ENCODE measurements at places on chromosomes 1 and 21.

GRCh38 chr1:88079036-88079435 lies 605.0 kb upstream of the PKN2 start:
- no peak for DNase-seq

DNA sequence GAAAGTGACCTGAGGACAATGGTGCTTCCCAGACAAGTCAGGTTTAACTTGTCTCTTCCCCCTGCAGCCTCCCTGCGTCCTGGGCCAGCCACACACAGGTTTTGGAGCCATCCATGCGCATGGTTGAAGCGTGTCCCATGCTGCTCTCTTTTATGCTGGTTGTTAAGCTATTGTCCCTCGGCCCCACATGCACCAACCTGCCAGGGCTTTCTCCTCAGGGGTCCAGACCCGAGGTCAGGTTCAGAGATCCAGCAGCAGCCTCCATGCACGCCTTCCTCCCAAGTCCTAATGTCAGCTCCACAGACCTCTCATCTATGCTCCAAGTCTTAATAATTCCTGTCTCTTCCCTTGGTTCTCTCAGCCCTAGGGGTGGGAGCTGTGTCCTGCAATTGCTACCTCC lies 1.6 kb downstream of the ABCA4 start:
- no peak for DNase-seq

DNA sequence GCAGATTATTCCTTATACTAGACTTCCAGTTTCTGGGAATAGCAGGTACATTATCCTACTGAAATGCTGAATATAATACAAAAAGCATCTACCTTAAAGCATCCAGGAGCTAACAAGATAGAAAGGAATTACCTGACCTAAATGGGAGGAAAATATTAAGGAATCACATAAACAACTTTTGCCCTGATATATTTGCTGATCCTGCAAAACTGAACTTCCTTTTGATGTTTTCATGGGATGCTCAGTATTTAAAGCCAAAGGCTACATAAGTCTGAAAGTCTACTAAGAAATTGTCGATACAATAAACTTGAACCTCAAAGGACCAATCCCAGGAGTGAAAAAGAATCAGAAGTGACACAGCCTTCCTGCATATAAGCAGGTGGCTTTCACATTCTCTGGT lies 85.6 kb upstream of the C1orf21 start:
- DNase-seq = no peak

DNA sequence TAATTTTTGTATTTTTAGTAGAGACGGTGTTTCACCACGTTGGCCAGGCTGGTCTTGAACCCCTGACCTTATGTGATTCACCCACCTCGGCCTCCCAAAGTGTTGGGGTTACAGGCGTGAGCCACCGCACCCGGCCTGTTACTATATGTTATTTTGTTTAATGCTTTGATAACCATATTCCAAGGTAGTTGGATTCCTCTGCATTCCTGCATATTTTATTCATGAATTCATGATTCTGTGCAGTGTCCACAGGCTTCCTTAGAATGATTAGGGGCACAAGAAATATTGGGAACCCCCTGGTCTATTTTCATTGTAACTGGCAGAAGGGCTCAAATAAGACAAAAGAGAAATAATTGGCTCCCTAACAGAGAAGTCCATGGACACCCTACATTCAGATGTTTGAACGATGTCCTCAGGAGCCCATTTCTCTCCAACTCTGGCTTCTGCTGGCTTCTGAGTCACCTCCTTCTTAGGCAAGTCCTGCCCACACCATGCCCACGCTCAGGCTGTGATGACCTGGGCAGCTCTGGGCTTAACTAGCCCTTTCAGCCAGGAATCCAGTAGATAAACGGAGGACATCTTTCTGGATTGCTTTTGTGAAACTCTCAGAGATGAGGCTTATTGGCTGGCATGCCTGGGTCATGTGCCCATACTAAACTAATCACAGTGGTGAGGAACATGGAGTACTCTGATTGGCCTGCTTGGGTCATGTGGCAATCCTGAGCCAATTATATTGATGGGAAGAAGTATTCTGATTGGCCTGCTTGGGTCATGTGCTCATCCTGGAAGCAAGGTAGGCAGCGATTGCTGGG lies 32.6 kb downstream of the TNFRSF8 start:
- DNase-seq = peak; percentile 13

DNA sequence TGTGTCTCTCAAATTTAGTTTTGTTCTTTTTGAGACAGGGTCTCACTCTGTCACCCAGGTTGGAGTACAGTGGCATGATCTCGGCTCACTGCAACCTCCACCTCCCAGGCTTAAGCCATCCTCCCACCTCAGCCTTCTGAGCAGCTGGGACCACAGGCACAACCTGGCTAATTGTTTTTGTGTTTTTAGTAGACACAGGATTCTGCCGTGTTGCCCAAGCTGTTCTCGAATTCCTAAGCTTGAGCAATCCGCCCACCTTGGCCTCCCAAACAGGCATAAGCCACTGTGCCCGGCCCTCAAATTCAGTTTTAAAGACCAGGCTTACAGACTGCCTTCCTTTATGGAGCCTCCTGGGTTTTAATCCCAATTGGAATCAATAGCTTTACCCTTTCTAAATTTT lies 83.7 kb upstream of the SELENON start:
- no peak for DNase-seq

- DNase-seq = peak; percentile 57
Measured at GRCh38 chr1:32291145-32291707, 657 bp upstream of the HDAC1 start.

DNA sequence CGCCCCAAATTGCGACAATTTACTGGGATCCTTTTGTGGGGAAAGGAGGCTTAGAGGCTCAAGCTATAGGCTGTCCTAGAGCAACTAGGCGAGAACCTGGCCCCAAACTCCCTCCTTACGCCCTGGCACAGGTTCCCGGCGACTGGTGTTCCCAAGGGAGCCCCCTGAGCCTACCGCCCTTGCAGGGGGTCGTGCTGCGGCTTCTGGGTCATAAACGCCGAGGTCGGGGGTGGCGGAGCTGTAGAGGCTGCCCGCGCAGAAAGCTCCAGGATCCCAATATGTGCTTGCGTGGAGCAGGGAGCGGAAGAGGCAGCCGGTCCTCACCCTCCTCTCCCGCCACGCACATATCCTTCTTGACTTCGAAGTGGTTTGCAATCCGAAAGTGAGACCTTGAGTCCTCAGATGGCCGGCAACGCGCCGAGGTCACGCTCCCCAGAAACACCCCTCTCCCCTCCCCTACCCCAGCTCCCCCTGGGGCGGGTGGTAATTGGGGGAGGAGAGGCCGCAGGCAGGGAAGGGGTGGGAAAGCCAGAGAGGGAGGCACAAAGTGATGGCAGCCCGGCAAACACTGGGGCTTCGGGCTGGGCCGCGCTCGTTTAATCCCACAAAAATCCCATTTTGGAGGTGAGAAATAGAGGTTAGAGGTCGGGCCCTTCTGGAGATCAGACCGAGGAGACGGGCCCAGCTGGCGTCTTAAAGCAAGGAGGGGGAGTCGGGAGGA lies 6.2 kb downstream of the SIM2 start:
- DNase-seq = no peak

DNA sequence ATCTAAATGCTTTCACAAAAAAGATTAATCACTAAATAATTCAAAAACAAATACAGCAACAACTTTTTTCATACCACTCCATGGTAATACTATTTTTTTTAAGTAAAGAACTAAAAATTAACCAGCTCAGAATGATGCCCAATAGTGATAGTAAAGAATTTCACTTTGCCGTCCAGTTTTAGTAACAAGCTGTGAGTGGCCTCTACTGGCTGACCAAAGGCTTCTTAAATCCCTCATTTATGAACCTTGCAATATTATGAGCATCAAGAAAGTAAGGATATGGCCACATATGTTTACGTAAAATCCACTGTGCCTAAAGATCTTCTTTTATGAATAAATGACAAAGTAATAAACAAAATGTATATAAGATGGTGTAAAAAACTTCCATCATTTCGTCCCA lies 108.6 kb downstream of the GPATCH2 start:
- DNase-seq = no peak

GRCh38 chr1:225815526-225816178 lies 5.7 kb downstream of the EPHX1 start:
- no peak for DNase-seq

GRCh38 chr21:38211321-38211720 lies 45.5 kb upstream of the KCNJ15 start:
- DNase-seq = no peak

- DNase-seq = no peak
Measured at GRCh38 chr1:171113382-171113781, 22.7 kb downstream of the FMO3 start.

GRCh38 chr1:221948459-221948858 lies 206.6 kb upstream of the DUSP10 start:
- DNase-seq = no peak

- DNase-seq = no peak
Measured at GRCh38 chr21:15309022-15309590, 244.3 kb upstream of the NRIP1 start.

- DNase-seq = no peak
Measured at GRCh38 chr1:99811075-99811474, 39.1 kb upstream of the AGL start.

DNA sequence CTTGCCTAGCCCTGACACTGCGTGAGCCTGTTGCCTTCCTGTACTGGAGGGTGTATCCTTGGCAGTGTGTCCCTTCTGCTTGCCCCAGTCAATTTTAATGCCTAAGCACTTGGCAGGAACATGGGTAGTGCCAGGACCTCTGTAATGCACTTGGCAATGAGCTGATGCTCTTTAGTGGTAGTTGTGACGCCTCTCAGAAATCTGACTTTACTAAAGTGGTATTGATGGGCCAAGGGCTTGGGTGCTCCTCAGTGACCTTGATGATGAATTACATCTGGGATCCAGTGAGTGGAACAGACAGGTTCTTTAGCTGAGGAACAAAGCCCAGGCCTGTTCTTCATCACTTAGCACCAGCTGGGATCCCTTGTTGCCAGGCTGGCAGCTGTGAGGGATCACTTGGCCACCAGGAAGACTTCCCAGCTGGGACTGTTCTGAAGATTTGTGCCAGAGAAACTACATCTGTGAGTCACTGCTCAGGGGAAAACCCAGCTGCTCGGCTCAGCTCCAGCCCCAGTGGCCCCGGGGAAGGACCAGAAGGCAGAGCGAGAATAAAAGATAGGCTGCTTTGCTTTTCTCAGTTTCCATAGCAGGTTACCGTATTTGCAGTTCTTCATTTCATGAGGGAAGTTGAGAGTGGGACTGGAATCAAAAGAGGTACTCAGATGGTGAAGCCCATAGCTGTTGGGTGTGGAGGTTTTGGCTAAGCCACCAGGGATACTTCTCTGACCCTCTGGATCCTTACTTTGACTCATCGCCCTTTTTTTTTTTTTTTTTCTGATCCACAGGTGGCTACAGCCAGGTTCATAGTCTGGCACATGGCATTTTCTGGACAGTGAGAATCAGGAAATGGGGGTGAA lies 28.5 kb upstream of the KCNA2 start:
- DNase-seq = peak; percentile 47

- no peak for DNase-seq
Measured at GRCh38 chr1:30753118-30753517, 4.5 kb downstream of the LAPTM5 start.

GRCh38 chr1:6907201-6907600 lies 121.9 kb downstream of the CAMTA1 start:
- no peak for DNase-seq

- DNase-seq = peak; percentile 88
Measured at GRCh38 chr1:183163316-183163715, 22.7 kb upstream of the LAMC2 start.

DNA sequence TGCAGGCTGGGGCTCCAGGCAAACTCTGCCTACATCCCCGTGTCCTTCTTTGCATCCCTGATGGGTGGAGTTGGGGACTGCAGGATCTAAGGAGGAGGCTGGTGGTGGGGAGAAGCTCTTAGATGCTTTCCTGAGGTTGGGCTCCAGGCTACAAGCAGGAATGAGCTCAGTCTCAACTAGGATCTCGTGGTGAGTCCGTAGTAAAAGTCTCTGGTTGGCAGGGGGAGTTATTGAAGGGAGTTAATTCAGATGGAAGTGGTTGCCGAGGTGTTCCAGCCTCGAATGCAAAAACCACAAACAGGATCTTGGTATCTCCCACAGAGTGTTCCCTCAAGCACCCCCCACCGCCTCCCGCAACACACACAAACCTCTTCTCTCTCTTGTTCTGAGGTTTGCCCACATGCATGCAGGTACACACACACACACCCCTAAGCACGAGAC lies 35.0 kb downstream of the TMCC2 start:
- no peak for DNase-seq

GRCh38 chr1:6948861-6949260 lies 163.6 kb downstream of the CAMTA1 start:
- DNase-seq = peak; percentile 3

DNA sequence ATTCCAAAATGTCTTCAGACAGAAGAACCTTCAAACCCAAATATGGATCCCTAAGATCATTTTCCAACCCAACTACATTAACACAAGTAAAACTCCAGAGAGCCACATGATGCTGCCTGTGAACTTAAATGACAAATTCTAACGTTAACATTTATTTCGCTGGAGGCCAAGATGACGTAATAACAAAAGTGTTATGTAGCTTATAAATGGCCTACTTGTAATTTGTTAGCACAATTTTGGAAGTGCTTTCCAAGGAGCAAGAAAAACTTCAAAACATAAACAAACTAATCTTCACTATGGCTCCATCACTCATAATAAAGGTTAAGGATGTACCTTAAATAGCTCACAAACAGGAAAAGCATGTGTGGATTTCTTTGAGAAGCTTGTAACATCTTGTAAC lies 126.7 kb downstream of the HLCS start:
- no peak for DNase-seq

- DNase-seq = peak; percentile 59
Measured at GRCh38 chr1:41900603-41901444, 17.9 kb downstream of the HIVEP3 start.

DNA sequence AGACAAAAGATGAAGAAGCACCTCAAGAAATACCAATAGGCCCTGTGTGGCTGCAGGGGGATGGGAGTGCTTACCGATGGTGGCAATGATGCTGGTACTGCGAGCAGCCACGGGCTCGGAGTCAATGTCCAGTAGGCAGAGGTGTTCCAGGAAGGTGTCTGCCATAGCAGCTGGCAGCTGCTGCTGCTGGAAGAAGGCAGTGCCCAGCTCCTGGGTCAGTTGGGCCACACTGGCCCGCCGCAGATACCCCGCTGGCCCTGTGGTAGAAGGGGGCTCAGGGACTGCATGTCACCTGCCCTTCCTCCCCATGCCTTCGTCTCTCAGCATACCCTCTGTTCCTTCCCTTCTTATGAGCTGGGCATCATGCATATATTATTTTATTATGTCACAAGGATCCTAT lies 1.2 kb downstream of the PKLR start:
- DNase-seq = no peak

GRCh38 chr1:160436966-160437365 lies 36.6 kb downstream of the VANGL2 start:
- DNase-seq = no peak

Data from HFFc6 (cell line).